Renal cortex interstitium (tissue), 15 donors: ENCODE measurements at places on chromosomes 6 and 20. TPM values are rescaled to one million over a fixed set of nuclear protein-coding genes. Genes with fewer than 3 reads are reported as not detected.

DNA sequence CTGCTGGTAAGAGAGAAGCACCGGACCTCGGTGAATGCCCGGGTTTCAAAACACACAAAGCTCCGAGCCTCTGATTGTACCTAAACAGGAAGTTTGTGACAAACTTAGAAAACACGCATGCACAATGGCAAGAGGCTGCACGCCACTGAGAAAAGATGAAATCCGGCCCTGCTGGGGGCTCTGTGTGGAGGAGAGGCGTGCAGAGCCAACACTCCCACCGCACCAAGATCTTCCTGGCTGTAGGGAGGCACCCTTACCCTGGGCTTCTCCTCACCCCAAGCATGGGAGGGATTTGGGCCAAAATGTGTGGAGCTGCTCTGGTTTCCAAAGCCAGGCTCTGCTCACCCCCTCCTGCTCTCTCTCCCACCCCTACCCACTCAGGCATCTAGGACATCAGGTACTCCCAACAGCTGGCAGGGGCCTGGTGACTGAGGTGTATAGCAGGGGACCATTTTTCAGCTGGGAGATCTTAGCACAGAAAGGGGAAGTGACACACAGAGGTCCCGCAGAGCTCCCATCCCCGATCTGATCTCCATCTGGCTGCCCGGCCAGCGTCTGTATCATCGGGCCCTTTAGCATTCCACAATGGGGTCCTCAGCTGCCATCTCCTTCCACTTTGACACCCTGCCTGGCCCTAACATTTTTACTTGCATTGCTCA, 84.2 kb downstream of the TRERF1 start:
- no peak for DNase-seq

DNA sequence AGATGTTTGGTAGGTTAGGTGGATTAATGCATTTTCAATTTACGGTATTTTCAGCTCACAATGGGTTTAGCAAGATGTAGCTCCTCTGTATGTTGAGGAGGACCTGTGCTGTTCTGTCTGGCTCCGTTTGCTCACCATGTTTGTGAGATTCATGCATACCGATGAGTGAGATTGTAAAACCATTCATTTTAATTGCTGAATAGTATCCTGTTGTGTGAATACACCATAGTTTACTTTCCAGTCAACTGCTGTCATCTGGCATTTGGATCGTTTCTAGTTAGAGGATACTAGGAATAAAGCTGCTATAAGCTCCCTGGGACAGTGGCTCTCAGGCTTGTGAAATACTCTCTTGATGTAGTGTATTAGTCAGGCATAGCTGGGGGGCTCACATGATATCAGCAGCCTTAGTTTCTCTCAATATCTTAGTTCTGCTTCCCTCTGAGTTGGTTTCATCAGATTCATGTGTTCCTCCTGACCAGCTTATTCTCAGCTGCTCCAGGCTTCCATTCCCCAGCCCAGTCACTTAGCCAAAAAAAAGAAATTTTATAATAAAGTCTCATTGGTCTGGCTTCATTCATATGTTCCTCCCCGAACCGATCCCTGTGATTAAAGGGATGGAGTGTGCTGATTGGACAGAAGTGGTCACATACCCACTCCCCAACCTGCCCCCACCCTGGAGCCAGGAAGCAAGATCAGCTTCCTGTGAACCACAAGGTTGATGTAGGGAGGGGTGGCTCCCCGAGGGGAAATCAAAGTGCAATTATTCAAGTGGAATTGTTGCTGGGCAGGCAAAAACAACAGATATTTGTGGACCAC, 10.9 kb upstream of the B4GALT5 start:
- DNase-seq: no peak

DNA sequence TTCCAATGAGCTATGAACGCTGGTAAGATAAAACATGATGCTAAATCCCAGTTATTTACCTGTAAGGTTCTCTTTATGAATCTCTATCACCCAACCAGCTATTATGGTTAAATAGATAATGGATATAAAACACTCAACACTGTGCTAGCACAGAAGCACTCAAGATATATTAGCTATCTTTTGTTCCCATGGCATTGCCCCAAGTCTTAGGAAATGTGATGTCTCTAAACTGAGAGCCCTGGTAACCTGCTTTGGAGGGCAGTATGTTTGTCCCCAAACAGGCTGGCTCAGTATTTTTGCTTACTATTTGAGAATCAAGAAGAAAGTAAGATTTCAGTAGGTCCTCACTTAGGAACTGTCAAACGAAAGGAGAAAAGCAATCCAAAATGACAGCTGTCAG, 90.5 kb downstream of the BTBD9 start:
- no peak for DNase-seq

- DNase-seq: no peak
Observed at GRCh38 chr20:33154252-33154651, 13.7 kb upstream of the BPIFA2 start.

Gene EDN1
- polyA plus RNA-seq: 4.6 TPM
